AML-193 (cell line): ENCODE measurements at places on chromosomes 2 and 18.

GRCh38 chr2:127169066-127169660 is 50.9 kb downstream of the CYP27C1 start:
- DNase-seq: no peak

- no peak for DNase-seq
These were observed 49.7 kb downstream of the ARL4C start for GRCh38 chr2:234447189-234447588.

GRCh38 chr18:76838182-76838581 is 15.8 kb downstream of the ZNF236 start:
- no peak for DNase-seq

DNA sequence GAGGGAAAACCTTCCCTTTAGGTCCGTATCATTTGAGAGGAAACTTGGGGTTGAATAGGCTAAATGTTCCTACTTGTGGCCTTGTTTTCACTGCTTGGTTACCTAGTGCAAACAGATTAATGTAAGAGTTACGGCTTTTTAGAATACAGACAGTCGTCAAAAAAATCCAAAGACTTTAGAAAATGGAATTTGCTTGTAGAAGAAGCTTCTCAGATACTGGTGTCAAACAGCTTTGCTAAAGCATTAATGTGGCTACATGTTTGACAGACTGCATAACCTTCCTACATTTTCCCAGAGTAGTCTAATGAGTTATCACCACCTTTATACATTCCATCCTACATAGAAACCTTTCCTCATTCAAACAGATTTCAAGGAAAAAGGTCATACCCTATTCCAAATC is 114.6 kb downstream of the FMNL2 start:
- no peak for DNase-seq

GRCh38 chr2:27182346-27182745 is 29.5 kb upstream of the ATRAID start:
- no peak for DNase-seq

DNA sequence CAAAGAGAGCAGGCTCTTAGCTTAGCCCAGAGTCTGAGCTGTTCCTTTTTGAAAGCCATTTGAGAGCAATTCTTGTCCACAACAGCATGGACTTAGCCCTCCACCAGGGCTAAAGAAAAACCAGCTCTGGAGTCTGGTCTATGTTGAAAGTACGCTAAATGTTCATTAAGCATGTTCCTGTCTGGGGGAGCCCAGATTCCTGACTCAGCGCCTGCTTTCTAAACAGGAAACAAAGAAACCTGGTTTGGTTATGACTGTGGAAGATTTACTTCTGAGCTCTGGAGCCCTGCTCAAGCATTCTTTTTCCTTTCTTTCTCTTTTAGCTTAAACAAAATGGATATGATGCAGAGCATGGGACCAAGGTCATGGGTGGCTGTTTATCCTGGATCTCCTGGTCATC is 279.8 kb downstream of the RBM43 start:
- DNase-seq: no peak
